ENCODE measurements at places on chromosomes 2 and 18.
A peak's percentile ranks its signal among the peaks of the same experiment; 100 is the strongest.

- DNase-seq: no peak
These were observed 19.5 kb downstream of the TRAF3IP1 start for GRCh38 chr2:238339814-238340213.

DNA sequence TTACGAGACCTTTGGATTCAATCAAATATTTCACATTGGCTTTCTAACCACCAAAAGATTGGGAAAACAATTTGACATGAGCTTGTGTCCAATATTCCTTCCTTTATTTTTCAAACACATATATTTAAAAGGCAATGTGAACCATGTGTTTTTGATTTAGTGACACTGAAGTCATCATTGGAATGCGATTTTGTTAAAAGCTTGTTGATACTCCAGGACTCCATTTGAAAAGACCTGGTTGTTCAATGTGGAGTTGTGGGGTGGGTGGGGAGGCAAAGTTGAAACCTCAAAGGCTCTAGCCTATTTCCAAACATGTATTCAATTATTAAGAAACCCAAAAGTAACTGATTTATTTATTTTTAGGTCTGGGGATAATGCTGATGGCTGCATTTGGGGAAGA, 114.1 kb upstream of the TRIB2 start:
- no peak for DNase-seq

GRCh38 chr2:199457147-199458008, at the start of gene SATB2:
TSS of gene SATB2 (minus strand) at chr2:199457939. CDS start at chr2:199456037, 1,902 bp downstream.
- DNase-seq: peak; percentile 43

DNA sequence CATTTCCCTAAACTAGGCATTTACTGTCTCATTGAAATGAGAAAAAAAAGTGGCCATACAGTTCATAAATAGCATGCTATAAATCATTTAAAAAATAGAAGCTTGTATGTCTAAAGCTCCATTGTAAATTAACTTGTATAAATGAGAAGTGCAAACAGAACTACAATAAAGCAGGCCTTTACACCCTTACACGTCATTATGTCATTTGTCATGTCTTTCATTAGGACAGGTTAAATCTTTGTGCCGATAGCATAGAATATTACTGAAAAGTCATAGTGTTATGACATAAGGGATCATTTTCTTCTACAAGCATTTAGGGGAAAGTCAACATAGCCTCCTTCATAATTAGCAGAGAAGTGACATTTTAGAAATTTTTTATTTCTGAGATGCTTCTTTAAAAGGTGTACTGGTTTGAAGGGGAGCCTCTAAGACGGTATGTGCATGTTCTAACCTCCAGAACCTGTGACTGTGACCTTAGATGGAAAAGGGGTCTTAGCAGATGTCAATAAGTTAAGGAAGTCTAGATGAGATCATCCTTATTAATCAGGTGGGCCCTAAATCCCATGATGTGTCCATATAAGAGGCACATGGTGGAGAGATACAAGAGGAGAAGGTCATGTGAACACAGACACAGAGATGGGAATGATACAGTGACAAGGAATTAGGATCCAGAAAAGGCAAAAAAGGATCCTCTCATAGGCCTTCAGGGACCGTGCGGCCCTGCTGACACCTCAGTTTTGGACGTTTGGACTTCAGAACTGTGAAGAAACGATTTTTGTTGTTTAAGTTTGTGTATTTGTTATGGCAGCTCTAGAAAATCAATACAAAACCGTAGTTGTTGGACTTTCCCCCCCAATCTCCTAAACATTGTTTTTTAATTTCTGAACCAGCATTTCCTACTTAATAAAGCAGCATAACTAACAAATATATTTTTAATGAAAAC, 863.7 kb downstream of the MBD2 start:
- no peak for DNase-seq

DNA sequence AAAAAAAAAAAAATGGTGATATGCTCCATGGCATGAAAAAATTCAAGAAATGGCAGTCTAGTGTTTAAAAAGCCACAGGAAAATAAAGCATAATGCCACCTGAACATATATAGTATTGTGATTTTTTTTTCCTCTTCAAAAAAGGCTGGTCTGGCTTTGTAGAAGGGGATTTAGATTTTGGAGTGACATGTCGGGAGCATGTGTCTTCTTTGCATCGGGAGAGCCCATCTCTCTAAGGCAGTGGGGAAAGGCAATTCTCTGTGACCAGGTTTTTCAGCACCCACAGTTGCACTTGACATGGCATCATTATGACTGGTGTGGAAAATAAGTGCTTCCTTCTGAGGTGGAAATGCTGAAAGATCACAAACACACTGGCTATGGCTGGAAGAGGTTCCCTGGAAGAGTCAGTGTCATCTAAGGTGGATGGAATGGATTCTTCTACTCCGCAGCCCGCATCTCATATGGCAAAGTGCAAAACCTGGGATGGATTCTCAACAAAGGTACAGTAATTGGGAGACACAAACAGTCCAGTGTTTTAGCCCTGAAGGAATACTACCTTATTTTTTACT, 172.5 kb downstream of the AGAP1 start:
- DNase-seq: peak; percentile 67

GRCh38 chr2:178142274-178143065, 30.2 kb downstream of the RBM45 start:
- DNase-seq: no peak

GRCh38 chr2:36770542-36771287, 74.2 kb downstream of the VIT start:
- DNase-seq: peak; percentile 70

DNA sequence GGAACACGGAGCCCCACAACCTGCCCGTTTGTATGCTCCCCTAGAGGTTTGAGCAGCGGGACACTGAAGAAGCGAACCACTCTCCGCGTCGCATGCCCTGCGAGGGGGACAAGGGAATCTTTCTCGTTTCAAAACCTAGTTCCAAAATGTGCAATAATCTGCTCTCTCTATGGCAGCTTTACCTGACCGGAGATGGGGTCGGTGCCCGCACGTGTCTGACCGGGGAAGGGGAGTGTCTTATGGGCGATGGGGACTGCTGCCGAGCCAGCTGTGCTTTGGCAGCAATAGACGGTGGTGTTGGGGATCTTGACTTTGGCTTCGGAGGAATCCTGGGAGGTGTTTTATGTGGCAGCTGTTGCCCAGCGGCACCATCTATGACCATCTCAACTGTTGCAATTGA, 7.9 kb downstream of the TTN start:
- no peak for DNase-seq

GRCh38 chr2:208134928-208135586, 5.4 kb upstream of the CRYGC start:
- DNase-seq: no peak

DNA sequence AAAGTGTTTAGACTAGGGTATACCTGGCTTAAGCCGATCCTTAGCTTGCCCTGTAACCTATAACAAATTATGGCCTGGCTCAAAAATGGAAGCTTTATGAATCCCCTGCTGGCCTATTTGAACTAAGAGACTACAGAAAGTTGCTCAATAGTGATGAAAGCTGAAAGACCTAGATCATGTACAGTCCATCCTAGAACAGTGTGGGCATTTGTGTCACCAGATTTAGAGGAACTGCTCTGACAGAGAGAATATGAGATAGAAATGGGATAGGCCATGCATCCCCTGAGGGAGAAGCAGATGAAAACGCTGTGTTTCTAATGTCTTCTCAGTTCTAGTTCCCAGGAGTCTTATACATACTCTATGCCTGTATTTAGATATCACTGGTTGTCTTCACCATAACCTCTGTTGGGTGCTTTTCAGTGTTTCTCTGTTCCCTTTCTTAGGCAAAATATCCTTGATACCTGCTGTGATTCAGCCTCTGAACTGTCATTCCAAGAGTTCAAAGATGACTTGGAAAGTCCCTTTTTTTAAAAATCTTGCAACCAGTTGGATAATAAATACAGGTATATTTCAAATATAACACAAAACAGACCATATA, 246.9 kb upstream of the SLC39A10 start:
- DNase-seq: no peak

DNA sequence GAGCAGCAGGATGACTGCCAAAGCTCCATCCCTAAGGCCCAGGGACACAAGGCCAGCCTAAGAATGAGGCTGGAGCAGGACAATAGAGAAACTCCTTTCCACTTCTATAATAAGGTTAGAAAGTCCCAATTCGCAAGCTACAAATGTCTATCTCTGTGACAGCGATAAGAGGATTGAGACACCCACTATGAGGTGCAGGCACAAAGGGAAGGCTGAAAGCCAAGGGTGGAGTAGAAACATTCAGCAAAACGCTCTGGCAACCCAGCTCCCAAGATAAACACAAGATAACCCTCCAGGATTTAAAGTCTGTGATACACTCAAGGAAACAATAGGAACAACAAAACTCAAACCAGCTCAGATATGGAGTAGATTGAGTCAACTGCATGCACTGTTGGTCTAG, 418.0 kb upstream of the UBE2E3 start:
- DNase-seq: no peak

- DNase-seq: peak; percentile 32
These were observed 126.7 kb downstream of the STK39 start for GRCh38 chr2:168120730-168121129.

GRCh38 chr2:46456789-46457188, 22.6 kb upstream of the TMEM247 start:
- DNase-seq: no peak

- DNase-seq: no peak
These were observed 40.4 kb downstream of the SERTAD2 start for GRCh38 chr2:64613276-64613675.

- DNase-seq: no peak
These were observed 152.0 kb upstream of the ZEB2 start for GRCh38 chr2:144671695-144672455.

DNA sequence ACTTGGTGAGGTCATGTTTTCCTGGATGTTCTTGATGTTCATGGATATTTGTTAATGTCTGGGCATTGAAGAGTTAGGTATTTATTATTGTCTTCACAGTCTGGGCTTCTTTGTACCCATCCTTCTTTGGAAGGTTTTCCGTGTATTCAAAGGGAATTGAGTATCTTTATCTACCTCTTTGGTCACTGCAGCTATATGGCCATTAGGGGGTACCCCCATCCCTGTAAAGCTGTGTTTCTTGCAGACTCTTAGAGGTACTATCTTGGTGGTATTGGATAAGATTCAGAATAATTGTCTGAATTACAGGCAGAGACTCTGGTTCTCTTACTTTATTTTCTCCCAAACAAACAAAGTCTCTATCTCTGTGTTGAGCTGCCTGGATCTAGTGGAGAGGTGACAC, 401.6 kb upstream of the FSIP2 start:
- DNase-seq: no peak

GRCh38 chr2:46118656-46119371, 178.4 kb upstream of the EPAS1 start:
- no peak for DNase-seq

DNA sequence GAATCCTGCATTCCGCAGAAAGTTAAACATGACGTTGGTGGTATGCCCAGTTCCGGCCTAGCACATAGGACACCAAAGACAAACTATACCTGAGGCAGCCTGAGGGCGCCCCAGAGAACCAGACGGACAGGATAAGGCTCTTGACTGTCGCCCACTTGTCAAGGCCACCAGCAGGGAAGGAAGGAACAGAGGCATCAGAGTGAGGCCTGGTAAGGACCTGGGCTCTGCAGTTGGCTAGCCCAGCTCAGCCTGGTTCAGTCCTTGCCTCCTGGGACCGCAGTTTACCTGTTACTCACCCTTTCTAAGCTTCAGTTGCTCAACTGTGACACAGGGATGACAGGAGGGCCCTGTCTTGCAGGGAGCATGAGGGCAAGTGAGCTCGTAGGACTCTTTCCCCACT, 82.1 kb downstream of the ACTR2 start:
- DNase-seq: no peak

GRCh38 chr18:10797896-10798295, 272.1 kb downstream of the NAPG start:
- DNase-seq: no peak

- no peak for DNase-seq
These were observed 18.1 kb downstream of the ZNF516 start for GRCh38 chr18:76476665-76477561.

- no peak for DNase-seq
These were observed 464.1 kb downstream of the TGIF1 start for GRCh38 chr18:3914109-3914508.

- DNase-seq: no peak
These were observed 319.5 kb downstream of the ALK start for GRCh38 chr2:29601872-29602271.

DNA sequence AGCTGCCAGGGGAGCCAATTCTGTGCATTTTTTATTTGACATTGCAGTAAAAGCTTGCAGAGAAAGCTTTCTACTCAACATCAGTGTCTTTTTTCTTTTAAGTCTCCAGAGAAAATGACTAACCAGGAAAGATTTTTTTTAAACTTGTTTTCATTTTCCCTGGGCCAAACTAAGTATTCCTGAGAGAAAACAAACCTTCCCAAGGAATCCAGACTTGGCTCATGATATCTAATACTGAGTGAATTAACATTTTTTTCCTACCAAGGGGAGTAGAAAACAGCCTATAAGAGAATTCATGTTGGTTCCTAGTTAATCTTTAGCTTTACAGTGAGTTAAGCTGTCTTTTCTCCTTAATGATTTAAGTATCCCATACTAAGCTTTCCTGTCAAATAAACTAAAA, 46.7 kb downstream of the DAPL1 start:
- no peak for DNase-seq

- peak; percentile 64 for DNase-seq
These were observed 18.6 kb upstream of the PEX13 start for GRCh38 chr2:60998628-60999545.

DNA sequence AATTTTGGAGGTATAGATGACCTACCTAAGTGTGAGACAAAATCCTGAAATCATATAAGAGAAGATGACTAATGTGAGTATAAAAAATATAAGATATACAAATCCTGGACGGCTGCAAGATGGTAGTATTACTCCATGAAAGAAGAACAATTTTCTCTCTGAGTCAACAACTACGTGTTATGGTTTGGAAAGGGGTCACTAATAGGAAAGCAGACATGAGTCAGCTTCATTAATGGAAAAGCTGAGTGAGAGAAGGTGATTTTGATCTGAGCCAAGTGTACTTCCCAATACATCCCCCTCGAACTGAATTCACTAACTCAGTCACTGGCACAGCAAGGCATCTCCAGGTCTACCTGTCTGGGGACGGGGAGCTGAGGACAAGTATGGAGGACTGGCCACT, 20.1 kb upstream of the SELENOI start:
- no peak for DNase-seq

GRCh38 chr18:71370671-71371445, 1082.0 kb downstream of the SOCS6 start:
- DNase-seq: no peak

GRCh38 chr2:112960230-112960825, 17.5 kb upstream of the IL36G start:
- DNase-seq: no peak

- DNase-seq: peak; percentile 51
These were observed 664 bp downstream of the CAMKMT start for GRCh38 chr2:44362207-44363015.

- DNase-seq: no peak
These were observed 38.8 kb downstream of the EPHA4 start for GRCh38 chr2:221533299-221533698.

Measured in HAP-1 (cell line).